ENCODE measurements at places on chromosomes 13 and 19.

DNA sequence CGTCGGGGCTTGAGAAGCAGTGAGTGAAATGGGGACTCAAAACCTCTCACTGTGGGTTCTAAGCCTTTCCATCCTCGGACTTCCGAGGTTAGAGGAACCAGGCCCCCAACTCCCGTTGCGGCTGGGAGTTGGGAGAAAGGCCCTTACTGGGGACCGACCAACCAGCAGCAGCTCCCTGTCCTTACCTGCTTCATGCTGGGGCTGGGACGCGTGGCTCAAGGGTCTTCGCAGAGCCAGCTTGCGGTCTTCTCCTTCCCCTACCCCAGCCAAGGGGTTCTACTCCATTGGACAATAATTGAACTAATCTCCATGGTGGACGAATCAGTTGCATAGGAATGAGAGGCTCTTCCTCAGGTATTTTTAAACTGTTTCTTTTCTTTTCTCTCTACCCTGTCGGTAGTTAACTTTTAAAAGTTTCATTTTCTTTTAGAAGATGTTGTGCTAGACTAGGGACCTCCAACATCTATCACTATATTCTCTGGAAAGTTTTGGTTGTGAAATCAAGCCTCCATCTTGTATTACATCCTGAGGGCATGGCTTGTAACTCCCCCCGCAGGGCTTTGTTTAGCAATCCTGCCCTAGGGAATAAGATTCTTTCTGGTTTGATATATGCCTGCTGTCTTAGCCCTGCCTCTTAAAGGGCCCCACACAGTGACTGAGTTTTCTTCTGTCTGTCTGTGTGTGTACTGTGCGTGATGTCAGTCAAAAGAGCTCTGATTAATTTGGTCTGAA, 1027.1 kb upstream of the PCDH9 start:
- no peak for DNase-seq

DNA sequence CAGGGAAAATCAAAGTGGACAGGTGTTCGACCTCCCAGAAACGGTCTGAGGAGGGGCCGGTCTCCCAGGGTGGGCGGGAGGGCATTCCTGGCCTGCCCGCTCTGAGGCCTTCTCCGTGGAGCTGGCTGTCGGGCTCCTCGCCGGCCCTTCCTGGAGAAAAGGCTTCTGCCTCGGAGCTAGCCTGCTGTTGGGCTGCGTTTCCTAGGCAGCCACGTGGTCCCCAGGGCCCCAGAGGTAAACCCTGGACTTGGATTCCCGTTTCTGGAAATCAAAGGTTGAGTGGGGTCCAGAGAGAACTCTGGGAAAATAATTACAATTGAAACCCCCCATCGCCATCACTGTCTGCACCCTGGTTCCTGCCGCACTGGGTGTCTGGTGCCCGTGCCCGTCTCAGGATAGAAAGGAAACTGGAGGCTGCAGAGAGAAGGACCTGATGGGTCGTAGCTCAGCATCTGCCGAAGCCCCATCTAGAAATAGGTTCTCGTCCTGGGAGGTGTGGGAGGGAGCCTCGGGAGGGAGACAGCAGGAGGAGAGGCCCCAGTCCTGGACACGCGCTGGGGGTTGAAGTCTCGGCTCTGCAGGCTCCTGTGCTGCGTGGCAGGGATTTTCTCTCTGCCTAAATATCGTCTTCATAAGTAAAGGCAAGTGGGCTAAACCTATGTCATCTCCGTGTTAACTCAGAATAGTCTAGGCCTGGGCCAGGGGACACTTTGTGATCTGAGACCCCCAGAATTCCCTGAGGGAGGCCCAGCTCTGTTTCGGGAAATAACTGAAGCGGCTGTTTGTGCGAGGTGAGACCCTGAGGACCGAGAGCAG, 7.7 kb upstream of the PROZ start:
- no peak for DNase-seq

DNA sequence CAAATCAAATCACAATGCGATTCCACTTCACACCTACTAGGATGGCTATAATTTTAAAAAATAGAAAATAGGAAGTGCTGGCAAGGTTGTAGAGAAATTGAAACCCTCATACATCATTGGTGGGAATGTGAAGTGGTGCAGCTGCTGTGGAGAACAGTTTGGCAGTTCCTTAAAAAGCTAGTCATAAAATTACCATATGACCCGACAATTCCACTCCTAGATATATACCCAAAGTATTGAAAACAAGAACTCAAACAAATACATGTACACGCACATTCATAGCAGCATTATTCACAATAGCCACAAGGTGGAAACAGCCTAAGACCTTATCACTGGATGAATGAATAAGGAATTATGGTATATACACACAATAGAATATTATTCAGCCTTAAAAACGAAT, 12.0 kb downstream of the HMGB1 start:
- no peak for DNase-seq

GRCh38 chr19:12331211-12331941, 2.1 kb downstream of the ZNF563 start:
- DNase-seq = peak; percentile 70

DNA sequence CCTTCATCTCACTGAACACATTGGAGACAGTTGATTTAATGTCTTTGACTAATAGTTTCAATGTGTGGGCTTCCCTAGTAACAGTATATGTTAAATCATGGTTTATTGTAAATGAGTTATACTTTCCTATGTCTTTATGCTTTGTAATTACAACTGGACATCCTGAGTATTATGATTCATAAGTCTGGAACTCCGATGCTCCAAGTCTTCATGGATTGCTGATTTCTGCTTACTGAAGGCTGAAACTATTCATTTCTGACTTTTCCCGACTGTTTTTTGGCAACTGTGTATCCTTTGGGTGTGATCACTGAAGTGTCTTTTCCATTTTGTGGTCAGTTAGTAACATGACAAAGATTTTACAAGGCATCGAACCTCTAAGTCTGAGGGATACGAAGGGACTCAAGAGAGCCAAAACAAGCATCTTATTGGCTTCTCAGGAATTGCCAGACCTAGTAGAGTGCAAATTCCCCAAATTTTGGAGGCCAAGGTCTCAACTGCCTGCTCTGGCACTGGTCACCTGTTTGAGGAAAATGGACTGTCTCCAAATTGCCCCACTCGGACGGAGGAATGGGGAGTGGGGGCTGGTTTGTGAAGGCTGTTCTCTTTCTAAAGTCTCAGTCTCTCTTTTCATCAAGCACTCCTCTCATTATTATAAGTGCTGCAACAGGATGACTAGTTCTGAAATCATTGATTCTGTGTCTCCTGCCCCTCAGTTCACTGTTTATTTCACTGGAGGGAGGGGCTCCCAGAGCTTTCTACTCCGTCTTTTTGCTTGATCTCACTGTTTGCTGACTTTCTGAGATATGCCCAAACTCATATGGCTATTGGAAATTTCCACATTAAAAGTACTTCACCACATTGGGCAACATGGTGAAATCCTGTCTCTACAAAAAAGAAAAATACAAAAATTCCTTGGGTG, 20.2 kb upstream of the CD70 start:
- DNase-seq = no peak

- no peak for DNase-seq
These were observed 13.7 kb downstream of the CUL4A start for GRCh38 chr13:113223070-113223469.

- DNase-seq = no peak
These were observed 14.1 kb downstream of the POU4F1 start for GRCh38 chr13:78589206-78589605.

- DNase-seq = no peak
These were observed 46.2 kb upstream of the UQCRFS1 start for GRCh38 chr19:29259153-29259552.

DNA sequence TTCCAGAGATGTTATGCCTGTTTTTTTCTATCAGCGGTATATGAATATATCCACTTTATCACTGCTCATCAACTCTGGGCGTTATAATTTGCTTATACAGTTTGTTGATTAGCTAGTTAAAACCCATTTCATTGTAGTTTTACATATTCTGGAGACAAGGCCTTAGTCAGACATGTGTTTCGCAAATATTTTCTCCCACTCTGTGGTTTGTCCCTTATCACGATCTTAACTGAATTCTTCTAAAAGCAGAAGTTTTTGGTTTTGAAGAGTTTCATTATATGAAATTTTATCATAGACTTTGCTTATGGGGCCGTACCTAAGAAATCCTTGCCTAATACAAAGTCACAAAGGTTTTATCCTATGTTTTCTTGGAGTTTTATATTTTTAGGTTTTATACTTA, 84.6 kb downstream of the FRY start:
- no peak for DNase-seq

GRCh38 chr13:98405107-98405571, 171.8 kb downstream of the STK24 start:
- DNase-seq = no peak

DNA sequence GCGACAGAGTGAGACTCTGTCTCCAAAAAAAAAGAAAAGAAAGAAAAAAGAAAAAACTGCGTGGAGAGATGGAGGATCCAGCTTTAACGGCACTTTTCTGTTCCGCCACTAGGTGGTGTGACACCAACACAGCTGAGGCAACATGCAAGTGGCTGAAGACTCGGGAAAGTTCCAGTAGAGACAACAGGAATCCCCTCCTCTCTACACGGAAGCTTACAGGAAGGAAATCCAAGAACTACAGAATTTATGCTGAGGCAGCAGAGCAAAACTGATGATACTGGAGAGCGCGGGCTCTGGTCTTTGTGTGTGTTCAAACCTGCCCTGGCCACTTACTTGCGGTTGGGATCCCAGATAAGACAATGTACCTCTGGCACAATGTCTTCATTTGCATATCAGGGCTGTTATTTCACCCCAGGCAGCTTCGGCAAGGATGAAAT, 9.9 kb downstream of the RANBP3 start:
- DNase-seq = peak; percentile 48

GRCh38 chr13:42497798-42498197, 76.2 kb upstream of the TNFSF11 start:
- DNase-seq = no peak

- DNase-seq = no peak
These were observed 10.6 kb upstream of the MADCAM1 start for GRCh38 chr19:485583-486236.

GRCh38 chr19:19152668-19153384, 14.5 kb upstream of the TMEM161A start:
- DNase-seq = no peak

DNA sequence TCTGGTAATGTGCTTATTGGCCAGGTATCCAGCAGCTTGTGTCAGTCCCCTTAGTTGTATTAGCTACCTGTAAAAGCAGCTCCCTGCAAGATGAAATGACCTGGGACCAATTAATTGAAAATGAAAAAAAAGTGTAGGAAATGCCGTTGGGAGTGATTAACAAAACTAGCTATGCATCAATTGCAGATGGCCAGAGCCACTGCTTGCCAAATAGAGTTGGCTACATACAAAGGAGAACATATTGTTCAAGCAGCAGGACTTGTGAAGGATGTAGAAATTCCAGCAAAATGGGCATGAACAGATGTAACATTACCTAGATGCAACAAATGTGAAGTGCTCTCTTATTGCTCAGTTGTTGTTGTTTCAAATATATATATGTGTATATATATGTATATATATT, 300.5 kb downstream of the PCDH17 start:
- no peak for DNase-seq

GRCh38 chr13:51305271-51305967, 34.1 kb upstream of the SERPINE3 start:
- DNase-seq = no peak

DNA sequence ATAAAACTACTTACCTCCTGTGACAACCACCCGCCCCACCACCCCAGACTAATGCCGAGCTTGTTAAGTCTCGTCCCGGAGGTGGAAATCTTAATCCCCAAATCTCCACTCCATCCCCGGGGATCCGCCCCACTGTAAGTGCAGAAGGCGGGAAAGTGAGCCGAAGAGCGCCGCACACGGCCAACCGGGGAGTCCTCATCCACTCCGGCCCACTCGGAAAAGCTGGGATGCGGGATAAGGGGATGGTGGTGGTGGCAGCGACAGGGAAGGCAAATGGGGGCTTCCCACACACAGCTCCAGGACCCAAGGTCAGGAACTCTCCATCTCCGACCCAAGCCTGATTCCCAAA, 621 bp downstream of the FBL start:
- no peak for DNase-seq

DNA sequence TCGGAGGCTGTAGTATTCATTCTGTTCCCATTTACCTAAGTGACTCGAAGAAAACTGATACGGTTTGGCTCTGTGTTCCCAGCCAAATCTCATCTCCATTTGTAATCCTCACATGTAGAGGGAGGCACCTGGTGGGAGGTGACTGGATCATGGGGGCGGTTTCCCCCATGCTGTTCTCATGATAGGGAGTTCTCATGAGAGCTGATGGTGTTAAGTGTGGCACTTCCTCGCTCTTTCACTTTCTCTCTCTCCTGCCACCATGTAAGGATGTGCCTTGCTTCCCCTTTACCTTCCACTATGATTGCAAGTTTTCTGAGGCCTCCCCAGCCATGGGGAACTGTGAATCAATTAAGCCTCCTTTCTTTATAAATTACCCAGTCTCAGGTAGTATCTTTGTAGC, 23.5 kb downstream of the SLAIN1 start:
- no peak for DNase-seq

DNA sequence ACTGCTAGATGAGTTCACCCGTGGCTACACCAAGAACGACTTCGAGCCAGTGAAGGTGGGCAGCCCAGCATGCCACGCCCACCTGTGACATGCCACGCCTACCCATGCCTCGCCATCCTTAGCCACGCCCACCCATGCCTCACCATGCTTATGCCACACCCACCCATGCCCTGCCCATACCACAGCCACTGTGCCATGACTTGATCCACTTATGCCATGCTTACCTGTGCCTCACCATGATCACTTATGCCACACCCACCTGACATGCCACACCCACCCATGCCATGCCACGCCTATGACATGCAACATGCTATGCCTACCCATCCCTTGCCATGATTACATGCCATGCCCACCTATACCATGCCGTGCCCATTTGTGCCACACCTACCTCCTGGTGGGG, 12.9 kb upstream of the USE1 start:
- DNase-seq = no peak

DNA sequence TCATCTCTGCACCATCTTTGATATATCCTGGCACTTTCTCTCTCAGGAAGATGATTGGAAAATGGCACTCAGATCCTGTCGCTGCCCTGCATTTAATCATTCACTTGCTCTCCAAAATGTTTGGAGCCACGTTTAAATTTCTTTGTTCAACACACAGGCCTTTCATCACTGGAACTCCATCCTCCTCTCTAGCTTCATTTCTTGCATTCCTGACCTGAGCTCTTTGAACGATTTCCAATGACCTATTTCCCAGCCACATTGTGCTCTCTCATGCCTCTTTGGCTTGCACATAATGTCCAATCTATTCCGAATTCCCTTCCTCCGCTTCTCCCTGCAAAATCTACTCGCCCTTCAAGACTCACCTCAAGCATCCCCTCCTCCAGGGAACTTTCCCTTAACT, 287.4 kb upstream of the NBEA start:
- DNase-seq = no peak

GRCh38 chr13:78764665-78765064, 105.7 kb upstream of the OBI1 start:
- DNase-seq = no peak

All from activated T-cell treated with anti-CD3 and anti-CD28 coated beads for 4 hours (primary cell).